ENCODE measurements at places on chromosomes 16 and 17.

- DNase-seq = peak; percentile 50
Observed at GRCh38 chr17:81170727-81171494, 4.9 kb upstream of the AATK start.

DNA sequence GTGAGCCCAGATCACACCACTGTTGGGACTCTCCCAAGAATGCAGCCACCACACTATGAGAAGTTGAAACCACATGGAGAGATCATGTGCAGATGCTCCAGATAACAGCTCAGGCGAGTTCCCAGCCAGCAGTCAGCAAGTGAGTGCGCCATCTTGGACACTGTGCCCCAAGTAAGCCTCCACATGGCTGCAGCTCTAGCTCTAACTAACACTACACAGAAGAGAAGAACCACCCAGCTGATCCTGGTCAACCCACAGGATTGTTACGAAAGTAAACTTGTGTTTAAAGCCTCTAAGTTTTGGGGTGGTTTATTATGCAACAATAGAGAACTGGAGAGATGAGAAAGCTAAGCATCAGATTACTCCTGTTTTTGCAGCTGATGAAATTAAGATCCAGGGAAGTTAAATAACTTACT is 25.8 kb downstream of the SLC38A7 start:
- no peak for DNase-seq

GRCh38 chr17:50211249-50212120 is 10.1 kb upstream of the COL1A1 start:
- no peak for DNase-seq

DNA sequence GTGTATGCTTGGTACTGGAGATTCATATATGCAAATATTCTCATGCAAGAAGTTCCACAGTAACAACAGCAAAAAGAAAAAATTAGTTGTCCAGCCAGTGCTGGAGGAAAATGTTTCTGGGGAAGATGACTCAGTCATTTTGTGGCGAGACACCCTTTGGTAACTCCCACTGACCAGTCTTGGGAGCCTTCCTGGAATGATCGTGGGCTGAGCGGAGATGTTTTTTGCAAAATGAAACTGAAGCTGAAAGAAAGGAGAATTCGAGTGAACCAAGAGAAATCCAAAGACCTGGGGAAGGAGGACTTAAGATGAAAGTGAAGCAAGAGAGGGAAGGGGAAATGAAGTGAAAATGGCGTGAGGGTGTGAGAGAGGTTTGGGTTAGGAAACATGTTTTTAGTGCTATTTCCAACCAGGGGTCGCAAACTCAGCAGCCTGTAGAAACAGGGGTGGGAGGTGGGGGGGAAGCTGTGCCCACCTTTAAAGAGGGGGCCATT is 5.2 kb downstream of the ITPRIPL2 start:
- no peak for DNase-seq

DNA sequence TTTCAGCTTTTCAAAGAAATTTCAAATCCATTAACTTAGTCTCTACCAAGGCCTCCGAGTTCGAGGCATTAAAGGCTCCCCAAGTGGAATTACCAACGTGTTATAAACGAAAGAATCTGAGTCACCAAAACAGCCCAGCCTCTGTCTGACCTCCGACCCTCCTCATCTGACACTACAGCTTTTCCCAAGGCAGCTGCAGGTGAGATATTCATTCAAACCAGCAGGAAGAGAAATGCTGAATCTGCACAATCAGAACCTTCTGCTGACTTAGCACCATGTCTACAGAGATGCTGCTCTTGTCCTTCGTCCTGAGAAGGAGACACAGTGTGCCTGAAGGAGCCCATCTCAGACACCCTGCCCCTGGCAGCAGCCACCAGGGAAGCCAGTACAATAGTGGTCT is 30.5 kb downstream of the GRIN2A start:
- DNase-seq = no peak

- no peak for DNase-seq
Observed at GRCh38 chr17:78307887-78308638, 51.8 kb downstream of the SOCS3 start.

DNA sequence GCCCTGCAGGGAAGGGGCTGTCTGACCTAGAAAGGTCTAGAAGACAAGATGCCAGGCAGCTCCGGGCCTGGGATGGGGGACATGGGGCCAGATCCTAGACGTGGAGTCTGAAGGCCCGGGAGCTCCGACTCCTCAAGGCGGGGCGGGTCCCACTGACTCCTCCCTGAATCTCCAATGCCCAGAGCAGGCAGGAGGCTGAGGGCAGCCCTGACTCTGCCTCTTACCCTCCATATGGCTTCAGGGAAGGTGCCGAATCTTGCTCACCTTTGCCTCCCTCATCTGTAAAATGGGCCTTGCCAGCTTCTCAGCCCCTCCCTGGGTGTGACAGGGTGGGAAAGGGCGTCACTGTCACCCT is 14.8 kb downstream of the VASN start:
- no peak for DNase-seq

DNA sequence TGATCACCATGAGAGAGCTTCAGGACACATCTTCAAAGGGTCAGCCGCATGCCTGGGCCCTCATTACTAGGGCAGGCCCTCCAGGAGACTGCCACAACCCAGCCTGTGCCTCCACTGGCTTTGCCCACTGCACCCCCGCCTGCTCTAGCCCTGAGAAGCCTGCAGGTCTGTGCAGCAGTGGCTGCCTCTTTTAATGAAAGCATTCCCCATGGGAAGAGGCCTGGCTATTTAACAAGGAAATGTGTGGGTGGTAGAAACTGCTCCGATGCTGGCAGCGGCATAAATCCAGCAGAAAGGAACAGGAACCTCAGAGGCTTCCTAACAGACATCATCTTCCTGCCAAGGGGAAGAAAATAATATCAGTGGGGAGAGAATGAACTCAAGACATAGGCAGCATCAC is 375 bp upstream of the KRT32 start:
- no peak for DNase-seq

DNA sequence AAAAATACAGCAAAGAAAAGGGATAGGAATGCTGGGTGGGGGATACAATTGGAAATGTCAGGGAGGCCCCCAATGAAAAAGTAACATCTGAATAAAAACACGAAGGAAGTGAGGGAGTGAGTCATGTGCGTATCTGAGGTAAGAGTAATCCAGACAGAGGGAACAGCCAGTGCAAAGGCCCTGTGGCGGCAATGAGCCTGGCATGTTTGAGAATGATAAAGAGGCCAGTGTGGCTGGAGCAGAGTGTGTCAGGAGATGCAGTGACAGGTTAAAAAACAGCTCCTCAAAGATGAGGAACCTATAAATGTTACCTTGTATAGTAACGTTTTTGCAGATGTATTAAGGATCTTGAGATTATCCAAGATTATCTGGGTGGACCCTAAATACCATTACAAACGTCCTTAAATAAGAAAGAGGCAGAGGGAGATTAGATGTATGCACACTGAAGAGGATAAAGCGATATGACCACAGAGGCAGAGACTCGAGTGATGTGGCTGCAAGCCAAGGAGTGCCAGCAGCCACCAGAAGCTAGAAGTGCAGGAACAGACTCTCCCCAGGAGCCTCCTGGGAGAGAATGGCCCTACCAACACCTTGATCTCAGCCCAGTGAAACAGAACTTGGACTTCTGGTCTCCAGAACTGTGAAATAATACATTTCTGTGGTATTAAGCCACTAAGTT is 17.8 kb upstream of the SLC35B1 start:
- no peak for DNase-seq

DNA sequence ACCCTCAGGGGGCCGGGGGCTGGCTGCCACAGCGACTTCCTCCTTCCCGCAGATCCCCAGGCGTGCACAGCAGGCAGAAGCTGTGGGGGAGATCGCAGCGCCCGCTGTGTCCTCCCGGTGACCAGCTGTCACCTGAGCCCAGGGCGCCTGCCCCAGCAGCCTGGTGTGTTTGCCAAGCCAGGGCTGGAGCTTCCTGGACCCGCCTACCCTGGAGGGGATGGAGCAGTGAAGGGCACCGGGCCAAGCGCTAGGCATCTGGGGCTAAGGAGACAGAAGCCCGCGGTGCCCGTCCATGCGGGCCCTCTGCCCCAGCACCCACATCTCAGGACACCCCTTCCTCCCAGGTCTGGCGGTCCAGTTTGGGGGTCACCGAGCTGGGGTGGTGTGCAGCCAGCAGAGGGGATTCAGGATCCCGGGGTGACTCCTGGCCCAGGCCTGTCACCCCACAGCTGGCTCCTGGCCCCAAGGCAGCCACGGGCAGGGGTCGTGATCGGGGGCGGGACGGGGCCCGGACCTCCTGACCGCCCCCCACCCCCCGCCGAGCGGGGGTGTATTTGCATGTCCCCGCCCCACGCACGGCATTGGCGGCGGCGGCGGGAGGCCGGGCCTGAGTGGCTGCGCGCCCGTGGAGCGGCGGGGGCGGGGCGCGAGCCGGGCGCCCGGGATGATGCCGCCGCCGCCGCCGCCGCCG is at the start of gene RAB26:
RAB26 (plus strand) TSS at position 645 of the 691 bp plus-strand sequence. CDS start 159 bp downstream, outside the sequence.
- peak; percentile 92 for DNase-seq

- no peak for DNase-seq
Observed at GRCh38 chr17:2376107-2376506, 24.8 kb downstream of the MNT start.

DNA sequence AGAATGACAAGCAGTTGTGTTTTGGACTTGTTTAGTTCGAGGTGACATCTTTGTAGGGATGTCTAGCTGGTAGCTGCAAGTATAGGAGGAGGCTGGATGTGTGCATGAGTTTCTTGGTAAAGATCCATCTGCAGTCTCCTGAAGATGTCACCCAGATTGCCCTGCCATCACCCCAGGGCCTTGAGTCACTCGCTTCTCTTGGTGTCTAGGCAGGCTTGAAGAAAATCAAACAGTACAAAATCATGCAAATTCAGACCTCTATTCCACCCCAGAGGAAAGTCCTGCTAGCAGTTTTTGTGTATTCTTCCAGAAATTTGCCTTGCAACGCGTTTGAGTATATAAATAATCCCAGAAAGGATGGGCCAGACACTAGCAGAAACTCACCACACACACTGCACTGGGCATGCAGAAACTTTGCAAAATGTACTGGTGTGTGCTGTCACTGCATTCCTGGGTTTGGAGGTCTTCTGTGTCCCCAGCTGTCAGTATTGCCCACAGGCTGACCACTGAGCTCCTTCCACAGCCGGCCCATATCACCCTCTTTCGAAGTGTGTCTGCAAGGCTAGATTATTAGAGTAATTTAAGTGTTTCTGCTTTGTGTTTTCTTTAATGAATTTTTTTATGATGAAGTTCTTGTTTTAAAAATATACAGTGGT is 51.5 kb downstream of the TENT4B start:
- DNase-seq = no peak

- no peak for DNase-seq
Observed at GRCh38 chr17:82686366-82687324, 11.9 kb downstream of the RAB40B start.

- DNase-seq = no peak
Observed at GRCh38 chr16:50547340-50548124, 664 bp upstream of the NKD1 start.

- DNase-seq = no peak
Observed at GRCh38 chr17:69757688-69758430, 317.2 kb upstream of the KCNJ16 start.

- DNase-seq = no peak
Observed at GRCh38 chr16:28324235-28324886, 32.0 kb downstream of the SBK1 start.

- no peak for DNase-seq
Observed at GRCh38 chr17:42027961-42028790, 8.3 kb downstream of the NKIRAS2 start.

- no peak for DNase-seq
Observed at GRCh38 chr17:50649042-50649908, 14.6 kb downstream of the ABCC3 start.

GRCh38 chr17:72392056-72393010 is 271.5 kb downstream of the SOX9 start:
- DNase-seq = no peak

Measured in DMS 273 treated with DMSO at 0.1 percent for 48 hours (cell line).